T-helper 17 cell (primary cell): ENCODE measurements at places on chromosomes 12 and 14. TPM values are rescaled to one million over a fixed set of nuclear protein-coding genes. Genes with fewer than 3 reads are reported as not detected.
A peak's percentile ranks its signal among the peaks of the same experiment; 100 is the strongest.

Gene SAMD15
- total RNA-seq = 0.32 TPM

DNA sequence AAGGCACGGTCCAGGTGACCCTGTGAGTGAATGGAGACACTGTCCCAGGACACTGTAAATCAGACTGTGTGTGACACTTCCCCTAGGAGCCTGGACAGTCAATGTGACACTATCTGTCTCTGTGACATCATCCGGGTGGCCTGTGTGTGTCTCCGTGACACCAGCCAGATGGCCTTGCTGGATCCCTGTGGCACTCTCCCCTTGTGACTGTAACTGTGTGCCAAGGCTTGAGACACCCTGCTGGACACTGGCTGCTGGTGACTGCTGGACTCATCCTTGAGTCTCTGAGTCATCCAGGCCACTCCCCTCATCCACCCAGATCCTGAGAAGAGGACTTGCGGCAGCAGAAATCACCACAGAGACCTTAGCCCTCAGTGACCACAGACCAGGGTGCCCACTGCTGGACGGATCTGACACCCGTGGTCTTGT is 51.6 kb downstream of the MVK start:
- H3K36me3 ChIP-seq = peaks cover 12% of the 10 kb centered on the region
- H3K4me1 ChIP-seq = peaks cover 6% of the 10 kb centered on the region
- no peak for DNase-seq
- H3K27me3 ChIP-seq = peaks cover 67% of the 10 kb centered on the region
- no peak overlapping the region for H3K4me3 ChIP-seq

DNA sequence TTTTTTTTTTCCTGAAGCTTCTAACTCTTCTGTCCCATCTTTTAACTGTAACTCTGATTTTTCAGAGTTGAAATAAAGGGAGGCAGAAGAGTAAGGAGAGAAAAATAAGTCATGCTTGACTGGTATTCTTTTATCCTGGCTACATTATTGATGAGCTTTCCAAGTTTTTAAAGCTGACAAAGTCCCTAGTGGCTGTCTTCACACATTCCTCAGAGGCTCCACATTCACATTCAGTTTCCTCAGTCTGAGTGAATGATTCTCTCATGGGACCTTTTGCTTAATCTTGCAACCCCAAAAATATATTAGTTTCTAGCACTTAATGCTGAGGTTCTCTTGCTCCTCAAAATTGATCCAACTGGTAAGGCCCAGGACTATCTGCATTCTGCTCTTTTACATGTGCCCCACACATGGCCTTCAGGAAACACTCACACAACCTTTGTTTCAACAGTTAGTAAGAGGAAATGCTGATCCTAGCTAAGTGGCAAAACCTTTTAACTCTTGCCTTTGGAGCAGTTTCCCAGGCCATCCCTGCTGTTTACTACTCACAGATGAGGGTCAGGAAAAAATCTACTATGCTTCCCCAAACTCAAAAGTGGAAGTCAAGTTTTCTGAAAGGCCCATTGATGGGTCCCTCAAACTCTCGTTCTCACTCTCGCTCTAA is 61.7 kb upstream of the SLC6A15 start:
- no peaks in the 10 kb centered on the region for H3K4me1 ChIP-seq
- DNase-seq = no peak
- H3K36me3 ChIP-seq = no peaks in the 10 kb centered on the region
- no peaks in the 10 kb centered on the region for H3K27me3 ChIP-seq
- H3K4me3 ChIP-seq = no peak overlapping the region
- no peak overlapping the region for H3K27ac ChIP-seq

- H3K27me3 ChIP-seq = peaks cover 39% of the 10 kb centered on the region
- peak overlapping the region; percentile 29 for H3K27ac ChIP-seq
- no peak for DNase-seq
- H3K36me3 ChIP-seq = no peaks in the 10 kb centered on the region
- H3K4me1 ChIP-seq = no peaks in the 10 kb centered on the region
- no peak overlapping the region for H3K4me3 ChIP-seq
Observed at GRCh38 chr12:31008961-31009840, 64.5 kb upstream of the DDX11 start.

Gene CINP
- 21.3 TPM for total RNA-seq

DNA sequence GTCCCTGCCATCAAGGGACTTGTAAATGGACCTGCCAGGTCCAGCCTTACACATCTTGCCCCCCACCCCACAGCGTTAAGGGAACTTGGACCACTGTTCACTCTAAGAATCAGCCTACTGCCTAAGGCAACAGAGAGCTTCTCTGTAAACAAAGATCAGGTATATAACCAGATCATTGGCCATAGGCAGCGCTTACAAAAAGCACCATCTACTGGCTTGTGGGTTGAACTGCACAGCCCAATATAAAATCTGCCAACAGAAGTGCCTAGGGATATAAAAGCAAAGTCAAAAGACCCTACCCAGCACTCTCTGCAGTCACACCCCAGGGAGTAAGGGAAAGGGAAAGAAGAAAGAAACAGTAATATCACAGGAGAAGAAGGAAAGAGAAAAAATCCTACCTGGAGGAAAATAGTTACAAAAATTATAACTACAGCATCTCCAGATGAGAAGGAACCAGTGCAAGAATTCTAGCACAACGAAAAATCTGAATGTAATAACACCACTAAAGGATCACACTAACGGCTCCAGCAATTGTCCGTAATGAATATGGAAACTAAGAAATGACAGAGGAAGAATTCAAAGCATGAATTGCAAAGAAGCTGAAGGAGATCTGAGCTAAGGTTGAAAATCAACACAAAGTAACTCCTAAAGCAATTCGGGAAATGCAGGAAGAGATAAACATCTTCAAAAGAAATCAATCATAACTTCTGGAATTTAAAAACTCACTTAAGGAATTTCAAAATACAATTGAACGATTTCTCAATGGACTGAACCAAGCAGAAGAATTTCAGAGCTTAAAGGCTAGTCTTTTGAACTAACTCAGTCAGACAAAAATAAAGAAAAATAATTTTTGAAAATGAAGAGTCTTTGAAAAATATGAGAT is 95.2 kb upstream of the PCED1B start:
- H3K27me3 ChIP-seq = peaks cover 52% of the 10 kb centered on the region
- H3K4me1 ChIP-seq = peaks cover 12% of the 10 kb centered on the region
- H3K36me3 ChIP-seq = peaks cover 6% of the 10 kb centered on the region
- H3K27ac ChIP-seq = no peak overlapping the region
- H3K4me3 ChIP-seq = no peak overlapping the region

Gene VRTN
- not detected for total RNA-seq

GRCh38 chr12:47754126-47754525 is 4.6 kb downstream of the RAPGEF3 start:
- peaks cover 27% of the 10 kb centered on the region for H3K4me1 ChIP-seq
- peak overlapping the region; percentile 37 for H3K27ac ChIP-seq
- no peaks in the 10 kb centered on the region for H3K36me3 ChIP-seq
- no peak for DNase-seq

DNA sequence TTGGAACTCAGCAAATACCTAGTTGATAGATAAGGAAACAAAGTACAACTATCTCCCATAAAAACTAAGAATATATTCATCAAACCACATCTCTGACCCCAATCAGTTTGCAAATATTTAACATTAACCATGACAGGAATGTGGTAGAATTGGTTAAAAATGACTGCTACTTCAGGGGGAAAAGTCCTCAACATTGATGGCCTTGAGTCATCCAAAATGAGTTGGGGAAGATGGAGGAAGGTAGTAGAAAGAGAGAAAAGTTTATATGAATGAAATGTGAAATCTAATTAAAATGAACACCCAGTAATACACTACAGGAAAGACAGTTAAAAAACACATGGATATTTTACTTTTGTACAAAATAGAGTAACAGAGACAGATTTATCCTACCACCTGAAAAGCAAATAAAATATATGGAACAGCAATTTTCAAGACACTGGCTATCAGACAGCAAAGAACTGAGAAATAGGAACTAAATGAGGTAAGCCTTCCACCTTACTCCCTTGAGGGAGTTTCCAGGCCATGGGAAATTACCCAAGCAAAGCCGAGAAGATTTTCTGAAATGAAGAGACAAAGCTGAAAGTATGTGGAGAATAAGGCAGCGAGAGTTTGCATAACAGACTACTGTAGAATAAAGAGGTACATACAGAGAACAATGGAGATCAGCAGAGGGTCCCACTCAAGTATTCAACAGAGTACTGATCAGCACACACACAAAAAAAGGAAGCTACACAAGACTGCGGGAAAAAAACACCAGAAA is 49.6 kb downstream of the TC2N start:
- H3K27me3 ChIP-seq = no peaks in the 10 kb centered on the region
- H3K36me3 ChIP-seq = peaks cover 8% of the 10 kb centered on the region
- peak overlapping the region; percentile 55 for H3K4me3 ChIP-seq

Gene B4GALNT1
- not detected for total RNA-seq
